ENCODE measurements at places on chromosomes 11 and 22.

DNA sequence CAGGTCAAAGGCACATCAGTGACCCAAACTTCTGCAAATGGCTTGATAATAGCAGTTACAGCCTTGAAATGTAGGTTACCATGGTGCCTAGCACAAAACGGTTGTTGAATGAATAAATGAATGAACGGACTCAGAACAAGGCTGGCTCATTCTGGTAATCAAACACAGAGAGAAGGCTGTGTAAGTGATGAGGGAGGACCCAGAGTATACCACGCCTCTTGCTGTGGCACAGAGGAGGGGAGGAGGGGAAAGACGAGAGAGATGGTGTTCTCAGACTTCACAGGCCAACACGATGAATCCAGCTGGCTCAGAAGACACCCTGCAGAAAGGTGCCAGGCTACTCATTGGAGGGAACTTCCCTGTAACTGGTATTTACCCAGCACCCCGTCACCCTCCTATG lies 38.3 kb downstream of the PC start:
- DNase-seq, result no peak

DNA sequence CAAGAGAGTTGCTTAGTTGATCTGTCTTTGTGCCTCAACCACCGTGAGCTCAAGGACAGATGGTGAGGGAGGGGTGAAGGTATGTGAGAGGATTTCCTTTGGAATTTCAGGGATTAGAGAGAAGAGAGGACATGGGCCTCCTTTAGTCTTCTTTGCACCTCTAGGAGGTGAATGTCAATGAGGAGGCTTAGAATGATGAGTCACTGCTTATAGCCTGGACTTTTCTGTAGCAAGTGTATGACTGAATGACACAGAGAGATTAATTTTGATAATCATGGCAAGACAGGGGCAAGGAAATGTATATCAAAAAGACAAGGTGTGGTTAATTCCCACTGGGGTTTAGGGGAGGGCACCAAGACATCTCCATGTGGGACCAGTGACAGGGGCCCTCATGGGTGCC lies 947.3 kb upstream of the TENM4 start:
- no peak for DNase-seq

- DNase-seq, result no peak
Observed at GRCh38 chr11:66002648-66003225, 434 bp downstream of the BANF1 start.

DNA sequence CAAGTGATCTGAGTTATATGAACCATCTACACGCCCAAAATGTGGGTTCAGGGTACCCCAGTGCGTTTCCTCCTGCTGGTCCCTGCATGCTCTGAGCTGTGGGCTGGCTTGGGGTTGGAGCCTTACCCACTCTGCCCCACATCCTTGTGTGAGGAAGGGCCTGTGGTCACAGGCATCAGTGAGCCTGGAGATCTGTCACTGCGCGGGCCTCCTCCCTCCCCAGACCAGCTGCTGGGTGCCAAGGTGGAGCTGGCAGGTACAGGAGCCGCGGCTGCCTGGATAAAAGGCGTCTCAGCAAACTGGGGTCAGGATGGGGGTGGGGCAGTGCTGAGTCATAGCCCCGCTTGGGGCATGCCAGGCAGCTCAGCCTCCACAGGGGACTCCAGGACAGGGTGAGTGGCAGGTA lies 17.9 kb downstream of the GNAZ start:
- no peak for DNase-seq

- DNase-seq, result no peak
Observed at GRCh38 chr11:132312161-132312560, 941.7 kb downstream of the NTM start.

DNA sequence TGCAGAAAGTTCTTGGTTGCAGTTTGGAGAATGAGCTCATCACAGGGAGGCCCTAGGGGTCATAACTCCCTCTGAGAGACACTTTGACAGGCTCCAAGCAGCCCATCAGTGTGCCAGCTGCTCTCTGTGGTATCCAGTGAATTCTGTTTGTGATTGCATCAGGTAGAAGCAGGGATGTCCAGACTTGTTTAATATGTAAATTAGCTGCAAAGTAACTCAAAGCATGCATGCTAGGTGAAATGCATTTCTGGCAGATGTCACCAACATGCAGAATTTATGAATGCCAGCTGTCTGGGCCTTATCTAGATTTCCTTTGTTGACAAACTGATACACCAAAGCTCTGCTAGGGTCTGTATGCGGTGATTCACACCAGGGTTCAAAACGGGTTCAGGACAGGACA lies 123.6 kb upstream of the MTNR1B start:
- DNase-seq, result no peak

DNA sequence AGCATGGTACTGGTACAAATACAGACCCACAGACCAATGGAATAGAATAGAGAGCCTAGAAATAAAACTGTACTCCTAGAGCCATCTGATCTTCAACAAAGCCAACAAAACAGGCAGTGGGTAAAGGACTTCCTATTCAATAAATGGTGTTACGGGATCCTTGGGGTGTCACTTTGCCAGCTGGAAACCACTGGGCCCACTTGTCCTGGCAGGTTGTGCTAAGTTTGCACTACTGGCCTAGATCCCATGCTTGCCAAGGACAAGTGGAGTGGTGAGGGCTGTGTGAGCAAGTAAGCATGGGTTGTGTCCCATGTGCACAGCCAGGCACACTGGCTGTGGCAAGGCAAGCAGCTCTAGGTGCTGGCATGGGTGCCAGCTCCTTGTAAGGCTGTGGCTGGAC lies 8.8 kb upstream of the ISX start:
- DNase-seq, result no peak

DNA sequence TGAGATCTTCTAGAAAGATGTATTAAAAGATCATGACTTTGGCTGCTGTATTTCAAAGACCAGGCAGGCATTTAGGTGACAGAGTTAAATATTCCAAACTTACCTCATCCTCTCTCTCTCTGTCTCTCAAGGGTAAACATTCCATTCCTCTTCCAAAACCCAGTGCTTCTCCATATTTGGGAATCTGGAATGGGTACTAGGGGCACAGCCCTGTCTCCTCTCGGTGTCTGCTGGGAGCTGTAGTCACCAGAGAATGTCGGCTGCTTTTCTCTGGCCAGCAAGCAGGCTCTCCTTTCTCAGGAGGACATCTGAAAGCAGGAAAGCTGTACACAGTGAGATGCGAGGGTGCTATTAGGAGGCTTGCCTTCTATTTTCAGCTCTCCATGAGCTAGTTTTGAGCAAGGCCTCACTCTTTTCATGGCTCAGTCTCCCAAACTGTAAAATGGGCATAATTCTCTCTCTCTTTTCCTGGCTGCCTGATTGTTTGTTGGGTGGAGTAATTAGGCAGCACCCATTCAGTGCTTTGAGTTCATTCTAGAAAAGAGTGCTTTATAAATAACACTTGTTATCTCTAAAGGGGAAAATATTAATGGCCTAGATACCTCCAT lies 9.3 kb upstream of the PEX26 start:
- no peak for DNase-seq

DNA sequence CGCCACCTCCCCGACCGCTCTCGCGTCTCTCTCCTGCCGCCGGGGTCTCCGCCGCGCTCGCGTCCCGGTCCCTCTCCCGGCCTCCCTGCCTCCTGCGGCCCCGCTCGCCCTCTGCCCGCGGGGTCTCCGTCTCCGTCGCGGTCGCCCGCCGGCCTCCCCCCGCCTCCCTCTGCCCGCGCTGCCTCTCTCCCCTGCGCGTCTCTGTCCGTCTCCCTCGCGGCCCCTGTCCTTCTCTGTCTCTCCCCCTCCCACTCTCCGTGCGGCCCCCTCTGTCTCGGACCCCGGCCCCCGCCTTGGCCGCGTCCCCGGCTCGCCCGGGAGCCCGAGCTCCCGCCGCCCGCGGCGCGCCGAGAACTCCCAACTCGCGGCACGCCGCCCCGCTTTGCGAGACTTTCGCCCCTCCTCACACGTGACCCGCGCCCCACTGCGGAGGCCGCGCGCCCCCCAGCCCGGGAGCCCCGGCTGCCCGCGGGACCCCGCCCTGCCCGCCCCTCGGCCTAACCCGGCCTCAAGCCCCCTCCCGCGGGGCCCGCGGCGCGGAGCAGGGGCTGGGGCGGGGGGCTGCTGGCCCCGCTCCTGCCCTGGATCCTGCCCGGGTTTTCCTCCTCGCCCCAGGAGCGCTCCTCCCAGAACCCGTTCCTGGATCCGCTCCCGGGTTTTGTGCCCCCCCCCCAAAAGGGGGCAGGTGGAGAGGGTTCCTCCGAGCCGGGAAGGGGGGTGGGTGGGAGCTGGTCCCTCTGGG lies 702 bp upstream of the KCNJ4 start:
- DNase-seq, result no peak

DNA sequence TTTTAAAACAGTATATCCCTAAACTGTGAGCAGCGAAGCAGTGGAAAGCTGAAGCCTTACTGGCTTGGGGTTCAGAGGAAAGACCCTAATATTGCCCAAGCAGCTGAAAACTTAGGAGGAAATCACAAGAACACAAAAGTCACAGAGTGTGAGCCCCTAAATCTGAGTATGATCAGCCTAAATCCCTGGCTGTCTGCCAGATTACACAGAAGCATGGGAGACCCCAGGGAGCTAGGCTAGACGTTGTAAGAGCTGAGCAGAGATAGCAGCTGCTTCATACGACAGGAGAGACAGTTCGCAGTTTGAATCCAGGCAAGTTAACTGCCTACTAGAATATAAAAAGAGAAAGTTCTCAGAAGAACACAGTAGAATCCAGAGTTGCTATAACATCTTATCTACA lies 81.2 kb downstream of the PACS1 start:
- DNase-seq, result no peak

GRCh38 chr22:25779890-25780289 lies 37.9 kb downstream of the MYO18B start:
- DNase-seq, result no peak

DNA sequence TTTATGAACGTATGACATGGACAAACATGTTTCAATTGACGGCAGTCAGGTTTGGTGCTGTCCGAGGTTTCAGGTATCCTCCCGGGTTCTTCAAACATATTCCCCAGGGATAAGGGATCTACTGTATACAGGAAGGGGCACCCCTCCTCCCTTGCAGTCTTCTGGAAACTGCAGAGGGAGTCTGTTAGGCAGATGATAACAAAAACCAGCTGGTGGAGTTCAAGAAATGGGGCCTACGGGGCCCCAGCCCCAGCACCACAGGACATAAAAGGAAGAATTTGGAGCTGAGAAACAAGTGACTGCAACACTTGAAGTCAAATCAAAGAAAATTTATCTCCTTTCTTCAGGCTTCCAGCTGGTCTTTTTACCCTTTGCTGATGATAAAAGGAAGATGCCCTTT lies 32.1 kb downstream of the SNU13 start:
- no peak for DNase-seq

GRCh38 chr22:38824585-38824984 lies 19.2 kb downstream of the NPTXR start:
- no peak for DNase-seq

Data from stimulated activated CD4-positive, alpha-beta T cell treated with anti-CD3 and anti-CD28 coated beads, TNF-alpha, amount 100 ng/mL, for 1 hour (primary cell).